ELR (cell line): ENCODE measurements at places on chromosomes 7 and 10.

- no peak for DNase-seq
Observed at GRCh38 chr7:64102656-64103400, 57.6 kb downstream of the ZNF727 start.

- DNase-seq: no peak
Observed at GRCh38 chr7:99305473-99306260, 20.0 kb upstream of the ARPC1A start.

GRCh38 chr7:82810558-82811259 lies 352.0 kb downstream of the PCLO start:
- DNase-seq: peak; percentile 76

DNA sequence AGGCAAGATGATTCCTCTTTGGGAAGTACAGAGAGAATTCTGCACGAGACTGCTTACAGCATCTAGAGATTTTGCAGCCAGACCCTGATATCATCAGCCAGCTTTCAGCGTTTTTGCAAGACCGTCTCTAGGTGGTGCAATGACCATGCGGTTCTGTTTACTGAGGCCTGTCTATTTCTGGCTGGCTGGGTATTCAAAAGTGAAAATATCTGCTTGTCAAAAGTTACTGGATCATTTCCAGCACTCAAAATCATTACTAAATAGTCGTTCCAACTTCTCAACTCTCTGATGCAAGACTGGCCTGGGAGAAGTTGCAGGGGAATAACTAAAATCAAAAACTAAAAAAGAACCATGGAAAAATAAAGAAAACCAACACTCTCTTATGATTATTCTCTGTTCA lies 240.1 kb downstream of the ELMO1 start:
- peak; percentile 15 for DNase-seq

DNA sequence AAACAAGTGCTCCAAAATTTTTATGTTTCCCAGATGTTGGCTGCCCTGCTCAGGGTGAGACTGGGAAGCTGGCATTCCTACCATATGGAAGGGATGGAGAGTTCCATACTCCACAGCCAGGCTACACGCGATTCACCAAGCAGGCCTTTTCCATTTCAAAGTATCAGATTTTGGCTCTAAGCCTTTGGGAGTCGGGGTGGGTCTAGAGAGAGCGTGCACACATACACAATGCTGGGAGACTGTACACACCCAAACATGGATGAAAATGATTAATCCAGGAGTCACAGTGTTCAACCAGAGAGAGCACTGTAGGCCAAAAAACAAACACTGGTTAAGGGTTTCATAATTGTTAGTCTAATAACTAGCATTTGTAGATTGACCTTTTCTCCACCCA lies 295.0 kb downstream of the BICC1 start:
- DNase-seq: peak; percentile 49

GRCh38 chr7:7595451-7595850 lies 28.8 kb downstream of the MIOS start:
- DNase-seq: peak; percentile 59
